ENCODE measurements at places on chromosomes 5 and 9. TPM values are rescaled to one million over a fixed set of nuclear protein-coding genes. Genes with fewer than 3 reads are reported as not detected.

DNA sequence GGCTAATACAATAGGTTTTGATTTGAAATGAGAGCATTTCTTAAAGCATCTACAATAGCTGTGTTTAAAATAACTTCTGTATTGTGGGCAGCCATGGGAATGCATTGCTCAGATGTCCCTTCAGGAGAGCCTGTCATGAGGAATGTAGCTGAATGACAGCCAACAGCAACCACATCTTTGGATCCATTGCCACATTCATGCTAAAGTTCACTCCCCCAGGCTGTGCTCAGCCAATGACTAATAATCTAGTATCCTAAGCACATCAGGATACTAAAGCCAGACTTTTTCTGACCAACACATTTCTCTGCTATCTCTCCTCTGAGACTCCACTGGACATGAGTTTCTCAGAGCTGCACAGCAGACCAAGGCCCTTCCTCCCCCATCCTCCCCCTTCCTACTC is 45.5 kb downstream of the HTR1A start:
- no peak for DNase-seq

- DNase-seq = no peak
These were observed 920 bp downstream of the PMPCA start for GRCh38 chr9:136411378-136411777.

DNA sequence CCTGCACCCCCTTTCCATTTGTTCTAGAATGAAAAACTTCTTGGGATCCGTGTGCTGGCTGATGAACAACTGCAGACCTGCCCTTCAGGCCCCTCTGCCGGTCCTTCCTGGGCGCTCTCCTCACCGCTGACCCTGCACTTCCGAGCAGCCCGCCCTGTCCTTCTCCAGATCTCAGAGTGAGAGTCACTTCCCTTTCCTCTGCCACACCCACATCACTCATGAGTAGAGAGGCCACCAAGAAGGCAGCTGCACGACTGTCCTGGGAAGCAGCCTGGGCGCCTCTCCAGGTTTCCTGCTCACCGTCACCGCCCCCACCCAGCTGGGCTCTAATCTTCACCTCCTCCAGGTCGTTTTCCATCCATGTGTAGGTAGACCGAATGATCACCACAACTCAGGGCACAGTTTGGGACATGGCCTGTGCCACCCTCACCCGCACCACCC is 35.0 kb upstream of the NSMF start:
- DNase-seq = no peak

GRCh38 chr5:119426057-119426456 is 26.2 kb upstream of the HSD17B4 start:
- no peak for DNase-seq

DNA sequence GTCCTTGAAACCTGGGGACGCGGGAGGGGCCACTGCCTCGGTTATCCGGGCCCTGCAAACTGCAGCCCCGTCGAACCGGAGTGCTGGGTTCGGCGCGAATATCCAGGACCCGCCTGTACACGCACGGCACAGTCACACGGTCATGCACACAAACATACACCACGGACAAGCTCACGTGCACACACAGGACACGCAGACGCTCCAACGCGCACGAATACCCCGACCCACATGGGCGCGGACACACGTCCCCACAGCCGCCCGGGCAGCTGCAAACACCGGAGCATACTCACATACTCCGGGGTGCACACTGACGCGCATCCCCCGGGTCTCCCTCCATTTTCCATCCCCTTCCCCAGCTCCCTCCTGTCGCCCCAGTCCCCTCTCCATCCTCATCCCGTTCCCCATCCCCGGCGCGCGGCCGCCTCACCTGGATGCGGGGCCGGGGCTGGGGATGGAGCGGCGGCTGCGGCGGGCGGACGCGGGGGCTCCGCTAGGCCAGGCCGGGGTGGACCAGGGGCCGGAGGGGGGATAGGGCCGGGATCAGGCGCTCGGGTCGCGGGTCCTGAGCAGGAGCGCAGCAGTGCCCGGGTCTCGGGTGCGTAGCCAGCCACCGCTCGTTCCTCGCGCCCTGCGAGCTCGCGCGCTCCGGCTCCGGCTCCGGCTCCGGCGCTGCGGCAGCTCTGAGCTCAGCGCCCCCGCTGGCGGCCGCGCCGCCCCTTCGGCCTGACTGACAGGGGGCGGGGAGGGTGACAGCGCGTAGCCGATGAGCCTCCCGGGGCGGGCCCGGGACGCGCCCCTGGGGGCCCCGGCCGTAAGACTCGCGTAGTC is at the start of the genes EIF4E1B and SNCB:
Gene EIF4E1B, plus strand, starts transcription at position 823 of the 828 bp plus-strand sequence. CDS start 12,113 bp downstream, outside the sequence.
Gene SNCB, minus strand, starts transcription at position 682 of the 828 bp plus-strand sequence. CDS start 880 bp downstream, outside the sequence.
- peak; percentile 91 for DNase-seq

GRCh38 chr9:22037954-22038690 is 29.0 kb upstream of the CDKN2B start:
- DNase-seq = peak; percentile 4

DNA sequence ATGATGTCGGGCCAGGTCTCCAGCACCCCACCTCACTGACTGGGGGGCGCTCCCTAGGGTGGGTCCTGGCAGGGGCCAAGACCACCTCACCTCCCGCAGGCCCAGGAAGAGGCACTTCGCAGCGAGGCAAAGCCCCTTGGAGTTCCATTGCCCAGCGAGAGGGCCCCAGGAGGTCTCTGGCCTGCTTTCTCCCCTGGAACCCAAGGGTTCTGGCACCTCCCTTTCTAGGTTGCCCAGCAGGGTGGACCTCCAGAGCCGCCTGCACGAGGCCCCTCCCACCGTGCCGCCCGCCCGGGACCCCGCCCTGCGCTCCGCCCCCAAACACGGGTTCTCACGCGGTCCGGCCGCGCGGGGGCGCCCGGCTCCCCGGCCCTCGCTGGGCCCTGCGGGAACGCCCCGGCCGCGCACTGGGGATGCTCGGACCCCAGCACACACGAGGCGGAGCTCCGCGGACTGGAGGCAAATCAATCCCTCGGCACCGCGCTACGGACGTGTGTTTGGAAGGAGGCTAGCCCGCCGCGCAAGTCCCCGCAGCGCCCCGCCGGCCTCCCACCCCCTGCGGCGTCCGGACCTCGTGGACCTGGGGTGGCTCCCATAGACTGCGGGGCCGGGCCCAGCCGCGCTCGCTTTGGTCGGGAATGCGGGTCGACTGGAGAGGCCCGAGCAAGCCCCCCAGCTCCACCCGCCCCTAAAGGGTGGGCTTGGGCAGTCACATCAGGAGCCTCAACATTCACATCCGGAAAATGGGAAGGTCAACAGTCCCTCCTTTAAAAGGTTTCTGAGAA is 99.5 kb upstream of the LMX1B start:
- DNase-seq = peak; percentile 92

DNA sequence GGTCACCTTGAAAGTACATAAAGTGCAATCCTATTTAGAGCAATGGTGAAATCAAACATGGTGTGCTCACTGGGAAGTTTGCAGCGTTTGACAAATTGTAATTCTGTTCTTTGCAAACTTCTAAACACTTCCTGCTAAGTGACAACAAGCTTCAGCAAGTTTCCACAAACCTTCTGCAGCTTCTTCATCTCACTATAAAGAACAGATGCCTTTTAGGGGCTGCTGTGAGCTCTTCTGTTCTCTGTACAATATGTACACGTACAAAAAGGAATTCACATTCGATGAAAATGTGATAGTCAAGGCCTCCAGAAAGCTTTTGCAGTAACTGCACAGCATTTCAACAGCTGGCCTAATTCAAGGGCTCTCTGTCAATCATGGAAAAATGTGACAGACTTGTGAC is 543.1 kb downstream of the CETN3 start:
- no peak for DNase-seq

DNA sequence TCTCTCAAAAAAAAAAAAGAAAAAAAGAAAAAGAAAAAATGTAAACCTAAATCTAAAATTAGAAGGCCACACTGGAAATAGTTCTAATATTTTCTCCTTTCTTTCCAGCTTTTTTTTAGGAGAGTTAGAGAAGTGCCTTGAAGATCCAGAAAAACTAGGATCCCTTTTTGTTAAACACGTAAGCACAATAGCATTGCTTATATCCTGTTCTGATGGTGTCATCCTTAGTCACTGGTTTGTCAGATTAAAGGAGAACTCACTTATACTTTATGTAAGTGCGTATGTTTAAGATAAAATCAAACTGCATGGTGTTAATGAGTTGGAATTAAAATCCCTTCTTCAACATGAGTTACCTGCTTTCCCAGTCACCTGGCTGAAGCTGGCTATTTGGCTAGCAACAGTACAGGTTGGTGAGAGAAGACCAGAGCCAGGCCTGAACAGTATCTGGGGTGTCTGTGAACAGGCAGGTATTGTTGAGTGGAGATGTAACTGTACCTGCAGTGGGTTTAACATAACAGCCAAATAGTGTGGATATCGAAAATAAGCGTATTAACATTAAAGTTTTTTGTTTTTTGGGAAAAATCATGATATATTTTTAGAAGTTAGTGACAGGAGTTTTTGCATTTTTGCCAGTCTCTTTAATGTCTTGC is 104.7 kb upstream of the OTULINL start:
- DNase-seq = no peak

DNA sequence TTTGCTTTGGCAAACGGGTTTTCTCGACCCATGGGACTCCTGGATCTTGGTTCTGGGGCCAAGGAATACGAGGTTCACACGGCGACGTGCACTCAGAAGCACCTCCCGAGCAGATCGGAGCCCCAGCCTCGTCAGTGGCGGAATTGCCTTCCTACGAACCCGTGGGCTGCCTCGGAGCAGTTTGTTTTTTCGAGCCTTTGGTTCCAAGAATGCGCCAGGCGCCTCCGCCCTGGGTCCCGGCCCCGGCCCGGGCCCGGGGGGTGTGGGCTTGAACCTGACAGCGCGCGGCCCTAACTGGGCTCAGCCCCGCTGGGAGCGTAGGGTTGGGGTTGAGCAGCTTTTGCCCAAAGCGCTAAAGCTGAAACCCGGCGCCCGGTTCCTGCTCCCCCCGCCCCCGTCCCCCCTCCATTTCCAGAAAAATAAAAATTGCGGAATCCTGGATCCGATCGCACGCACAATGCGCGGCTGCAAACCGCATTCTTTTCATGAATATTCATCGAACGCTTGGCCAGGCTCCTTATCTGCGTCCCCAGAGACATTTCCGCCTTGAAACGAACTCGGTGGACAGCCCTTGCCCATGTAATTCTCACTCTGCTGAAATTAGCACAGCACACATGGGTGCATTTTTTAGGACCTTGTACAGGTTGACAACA is 1.0 kb downstream of the BASP1 start:
- peak; percentile 58 for DNase-seq

DNA sequence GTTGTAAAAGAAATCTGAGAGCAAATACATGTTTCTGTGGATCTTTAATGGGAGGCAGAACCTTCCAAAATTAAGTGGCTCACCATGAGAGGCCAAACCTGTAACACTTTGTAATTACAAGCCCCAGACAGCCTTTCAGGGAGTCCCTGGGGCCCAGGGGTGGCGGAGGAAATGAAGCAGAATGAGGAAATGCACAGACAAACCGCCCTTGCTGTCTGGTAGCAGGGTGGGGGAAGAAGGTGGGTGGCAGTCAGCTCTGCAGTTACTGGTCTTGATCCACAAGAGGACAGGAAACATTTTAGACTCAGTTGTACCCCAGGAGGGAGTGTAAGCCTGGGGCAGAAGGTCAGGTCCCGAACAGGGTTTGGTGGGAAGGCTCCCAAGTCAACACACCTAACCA is 6.5 kb downstream of the ARL14EPL start:
- no peak for DNase-seq

DNA sequence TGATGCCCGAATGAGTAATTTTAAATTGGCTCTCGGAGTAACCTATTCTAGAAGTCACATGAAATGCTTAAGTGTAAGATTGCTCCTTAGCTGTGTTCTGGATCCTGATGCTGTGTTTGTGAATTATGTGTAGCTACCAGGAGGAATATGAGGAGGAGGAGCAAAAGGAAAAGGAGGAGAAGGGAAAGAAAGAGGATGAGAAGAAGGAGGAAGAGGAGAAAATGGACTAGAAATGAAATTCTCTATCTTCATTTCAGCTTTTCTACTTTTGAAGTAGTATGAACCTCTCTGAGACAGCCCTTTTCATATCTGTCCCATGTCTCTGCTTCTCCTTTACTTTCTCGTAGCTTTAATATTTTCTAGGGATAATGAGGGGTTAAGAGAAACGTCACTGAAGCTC is 119.4 kb upstream of the ACTBL2 start:
- DNase-seq = no peak

GRCh38 chr5:116773926-116774325 is 199.3 kb upstream of the SEMA6A start:
- no peak for DNase-seq

- no peak for DNase-seq
These were observed 56.6 kb downstream of the KCNN2 start for GRCh38 chr5:114418176-114419066.

- no peak for DNase-seq
These were observed 2.9 kb upstream of the SCAI start for GRCh38 chr9:125146247-125146646.

- no peak for DNase-seq
These were observed 234.5 kb upstream of the MAP3K1 start for GRCh38 chr5:56580864-56581263.

GRCh38 chr9:113570749-113571711 is 107.5 kb downstream of the RGS3 start:
- no peak for DNase-seq

DNA sequence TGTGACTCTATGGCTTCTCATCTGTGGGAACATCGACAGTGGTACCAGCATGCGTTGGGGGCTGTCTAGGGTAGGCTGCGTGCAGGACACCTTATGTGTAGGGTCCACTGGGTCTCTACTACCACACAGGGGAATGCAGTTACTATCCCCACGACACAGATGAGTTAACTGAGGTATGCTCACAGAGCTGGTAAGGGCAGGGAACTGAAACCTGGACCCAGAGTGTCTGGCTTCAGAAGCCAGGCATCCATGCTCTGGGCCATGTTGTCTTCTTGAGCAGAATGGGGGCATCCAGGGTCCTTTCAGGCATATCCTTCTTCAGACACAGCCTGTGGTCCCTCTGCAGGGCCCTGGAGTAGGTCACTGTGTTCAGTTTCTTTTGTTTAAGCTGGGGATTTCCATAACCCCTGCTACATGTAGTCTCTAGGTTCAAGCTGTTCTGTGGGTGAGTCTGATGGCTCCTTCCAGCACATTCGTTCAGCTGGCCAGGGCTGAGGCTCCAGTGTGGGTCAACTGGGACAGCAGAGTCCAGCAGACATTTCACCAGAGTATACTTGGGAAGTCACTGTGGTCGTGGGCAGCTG is 148.8 kb downstream of the GADD45G start:
- no peak for DNase-seq

- no peak for DNase-seq
These were observed 103.0 kb downstream of the GLIS3 start for GRCh38 chr9:4196886-4197285.

Gene PCDHAC2
- 0.76 TPM for polyA plus RNA-seq

Gene HAPLN1
- 0.39 TPM for polyA plus RNA-seq

Gene MYO10
- 8.1 TPM for polyA plus RNA-seq

Gene DMRT2
- polyA plus RNA-seq = not detected

Gene INSL6
- not detected for polyA plus RNA-seq

Gene TAF11L12
- not detected for polyA plus RNA-seq

Gene HSD17B4
- polyA plus RNA-seq = 166 TPM

Gene TBC1D2
- polyA plus RNA-seq = 5.1 TPM

Measured in SK-N-SH (cell line).